RCC 7860 (cell line): ENCODE measurements at places on chromosomes 13 and 19.

GRCh38 chr13:20231839-20232555 lies at the start of gene GJB6:
TSS of gene GJB6 (minus strand) at chr13:20232319. CDS start at chr13:20223480, 8,839 bp downstream.
- DNase-seq, result no peak

GRCh38 chr13:111158136-111158805 lies 43.2 kb downstream of the ARHGEF7 start:
- DNase-seq, result no peak

DNA sequence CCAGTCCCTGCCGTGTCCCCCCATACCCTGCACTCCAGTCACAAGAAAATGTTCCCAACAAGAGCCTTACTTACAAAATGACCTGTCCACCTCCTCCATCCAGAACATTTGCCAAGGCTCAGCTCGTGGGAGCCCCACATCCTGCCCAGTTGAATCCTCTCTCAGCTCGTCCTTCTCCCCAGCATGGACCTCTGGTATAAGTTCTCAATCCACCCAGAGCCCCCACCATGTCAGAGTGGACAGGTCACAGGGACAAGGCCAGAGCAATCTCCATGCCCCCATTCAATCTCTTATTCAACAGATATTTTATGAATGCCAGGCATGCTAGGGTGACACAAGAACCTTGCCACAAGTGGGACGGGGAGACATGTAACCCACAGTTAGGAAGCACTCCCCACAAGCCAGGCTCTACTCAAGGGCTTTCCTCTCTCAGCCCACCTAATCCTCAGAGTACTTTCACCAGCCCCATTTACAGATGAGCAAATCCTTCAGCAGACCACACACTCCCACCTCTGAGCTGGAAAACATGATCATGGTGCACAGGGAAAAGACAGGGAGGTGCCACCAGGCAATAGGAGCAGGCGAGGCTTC lies 15.1 kb downstream of the DEDD2 start:
- no peak for DNase-seq

DNA sequence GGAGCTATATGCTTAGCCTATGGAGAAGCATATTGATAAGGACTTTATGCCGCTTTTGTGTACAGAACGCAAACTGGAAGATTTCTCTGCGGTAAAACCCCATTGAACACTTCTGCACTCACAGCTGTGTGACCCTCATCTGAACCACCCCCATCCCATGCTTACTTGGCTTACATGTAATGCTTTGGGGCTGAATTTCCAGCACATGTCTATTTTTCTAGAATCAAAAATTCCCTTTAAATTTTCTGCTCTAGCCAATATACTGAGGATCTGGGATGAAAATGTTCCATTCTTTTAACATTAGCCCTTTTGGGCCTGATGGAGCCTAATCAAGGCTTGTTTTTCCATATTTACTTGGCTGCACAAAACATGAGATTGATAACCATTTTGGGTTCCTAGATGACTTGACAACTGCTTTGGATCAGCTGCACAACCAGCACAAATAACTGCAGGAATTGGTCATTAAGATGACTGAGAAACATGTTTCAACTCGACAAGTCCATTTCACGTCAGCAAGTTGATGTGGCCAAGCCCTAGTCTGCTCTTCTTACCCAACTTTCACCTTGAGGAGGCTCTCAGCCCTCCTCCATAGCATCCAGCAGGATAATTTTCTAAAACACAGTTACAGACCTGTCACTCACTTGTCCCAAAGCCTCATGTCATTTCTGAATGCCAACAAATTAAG lies 52.4 kb downstream of the TNFSF11 start:
- DNase-seq, result no peak

- DNase-seq, result no peak
These were observed 113.3 kb upstream of the SPRY2 start for GRCh38 chr13:80454245-80454644.

DNA sequence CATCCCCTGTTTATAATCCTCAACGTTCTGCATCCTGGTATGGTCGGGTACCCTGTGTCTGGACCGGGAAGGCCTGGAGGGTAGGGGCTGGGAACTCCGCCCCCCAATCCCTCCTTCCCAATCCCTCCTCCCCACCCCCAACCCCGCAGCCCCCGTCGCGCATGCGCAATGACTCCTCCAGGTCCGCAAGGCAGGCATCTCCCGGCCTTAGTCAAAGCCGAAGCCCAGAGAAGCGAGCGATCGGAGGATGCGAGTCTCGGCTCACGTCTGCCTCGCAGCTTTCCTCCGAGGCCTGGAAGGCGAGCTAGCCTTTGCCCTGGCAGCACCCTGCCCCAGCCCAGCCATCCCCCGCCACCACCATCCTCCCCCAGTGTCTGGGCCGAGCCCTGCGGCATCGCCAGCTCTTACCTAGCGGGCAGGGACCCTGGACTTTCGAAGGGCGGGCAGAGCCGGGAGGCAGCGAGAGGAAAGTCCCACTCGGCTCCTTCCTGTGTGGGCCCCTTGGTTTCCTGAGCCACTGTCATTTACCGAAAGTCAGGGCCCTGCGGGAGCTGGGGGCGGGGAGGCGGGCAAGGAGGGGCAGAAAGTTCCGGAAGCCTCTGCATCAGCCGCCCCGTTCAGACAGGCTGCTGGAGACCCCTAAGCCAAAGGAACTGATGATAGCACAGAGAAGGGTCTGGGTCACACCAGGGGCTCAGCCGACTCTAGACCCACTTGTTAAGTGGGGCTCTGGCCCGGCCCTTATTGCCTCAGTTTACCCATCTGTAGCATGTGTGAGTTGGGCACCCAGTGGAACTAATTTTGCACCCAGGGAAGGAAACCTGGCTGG lies at the start of gene JAK3:
JAK3 (minus strand) TSS at position 445 of the 829 bp plus-strand sequence. CDS start 3,565 bp downstream, outside the sequence.
- no peak for DNase-seq

DNA sequence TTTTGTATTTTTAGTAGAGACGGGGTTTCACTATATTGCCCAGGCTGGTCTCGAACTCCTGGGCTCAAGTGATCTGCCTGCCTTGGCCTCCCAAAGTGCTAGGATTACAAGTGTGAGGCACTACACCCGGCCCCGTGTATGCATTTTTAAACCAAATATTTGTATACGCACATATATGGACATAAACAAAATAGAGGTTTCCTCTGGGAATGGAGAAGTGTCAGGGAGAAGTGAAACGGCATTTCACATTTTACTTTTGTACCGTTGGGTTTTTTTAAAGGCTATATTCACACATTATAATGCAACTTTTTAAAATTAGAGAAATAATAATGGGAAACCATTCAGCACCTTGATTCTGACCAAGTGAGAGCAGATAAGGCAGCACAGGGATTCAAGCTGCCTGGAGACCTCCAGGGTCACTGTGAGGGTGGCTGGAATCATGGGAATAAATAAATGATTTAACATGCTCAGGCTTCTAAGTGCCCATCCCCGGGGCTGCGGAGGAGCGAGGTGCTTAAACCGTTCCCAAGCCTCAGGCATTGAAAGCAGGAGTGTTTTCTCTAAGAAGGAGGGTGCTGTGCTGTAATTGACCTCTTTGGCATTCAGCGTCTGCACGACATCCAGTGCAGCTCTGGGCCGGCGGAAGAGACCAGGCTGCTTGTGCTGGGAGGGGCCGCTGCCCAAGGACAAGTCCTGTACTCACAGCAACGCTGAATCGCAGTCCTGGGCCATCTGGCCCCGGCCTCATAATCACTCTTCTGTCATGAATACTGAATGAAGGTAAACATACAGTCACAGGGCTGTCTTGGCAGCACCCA lies 24.7 kb downstream of the GPR42 start:
- no peak for DNase-seq

- DNase-seq, result no peak
These were observed 250.7 kb downstream of the KCTD12 start for GRCh38 chr13:76635232-76636230.

DNA sequence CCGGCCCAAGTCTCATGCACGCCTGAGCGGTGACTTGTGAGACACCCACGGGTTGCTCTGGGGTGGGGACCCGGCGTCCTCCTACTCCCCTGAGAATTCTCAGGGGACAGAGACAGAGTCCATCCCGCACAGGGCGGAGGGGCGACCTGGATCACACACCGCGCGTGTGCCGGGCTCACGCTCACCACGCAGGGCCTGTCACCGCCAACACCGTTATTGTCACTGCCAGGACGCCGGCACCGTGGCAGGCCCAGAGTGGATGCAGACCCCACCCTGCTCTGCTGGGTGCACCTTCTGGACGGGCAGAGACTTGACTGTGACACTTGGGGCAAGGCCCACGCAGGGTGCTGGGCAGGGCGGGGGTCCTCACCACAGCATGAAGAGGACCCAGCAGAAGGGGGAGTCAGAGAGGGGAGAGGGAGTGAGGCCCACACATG lies 16.2 kb downstream of the MOB3A start:
- no peak for DNase-seq

DNA sequence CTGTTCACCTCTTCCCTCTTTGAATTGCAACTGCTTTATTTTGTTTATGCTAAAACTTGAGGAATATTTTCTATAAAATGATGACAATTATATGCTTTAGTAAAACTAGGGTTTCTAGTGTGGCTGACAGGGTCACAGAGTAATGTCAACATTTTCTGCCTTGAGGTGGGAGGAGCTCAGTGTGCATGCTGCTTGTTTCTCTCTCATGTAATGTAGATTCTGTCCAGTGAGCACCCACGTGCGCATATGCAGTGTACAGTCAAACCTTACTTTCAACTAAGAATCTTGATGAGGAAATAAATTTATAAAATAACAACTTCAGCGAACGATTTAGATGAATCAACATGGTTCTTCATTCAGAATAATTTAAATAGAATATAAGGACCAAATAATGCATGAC lies 603.9 kb downstream of the PCDH17 start:
- DNase-seq, result no peak

- DNase-seq, result peak; percentile 60
These were observed 10.6 kb downstream of the RXFP2 start for GRCh38 chr13:31749929-31750328.

DNA sequence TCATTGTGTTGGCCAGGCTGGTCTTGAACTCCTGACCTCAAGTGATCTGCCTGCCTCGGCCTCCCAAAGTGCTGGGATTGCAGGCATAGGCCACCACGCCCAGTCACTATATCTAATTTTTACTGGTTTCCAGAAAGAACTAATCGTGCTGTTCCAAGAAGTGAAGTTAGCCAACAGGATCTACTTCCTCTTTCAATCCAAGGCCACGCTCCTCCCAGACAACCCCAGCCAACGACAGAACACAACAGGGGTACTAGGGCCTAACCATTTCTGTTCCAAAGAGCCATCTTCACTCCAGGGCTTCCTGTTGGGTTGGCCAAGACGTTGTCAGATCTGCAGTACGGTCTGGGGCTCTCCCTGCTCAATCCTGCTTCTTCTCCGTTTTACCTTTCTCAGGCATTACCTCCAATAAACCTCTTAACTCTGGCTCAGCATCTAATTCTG lies 7.0 kb upstream of the LSM14A start:
- DNase-seq, result no peak

DNA sequence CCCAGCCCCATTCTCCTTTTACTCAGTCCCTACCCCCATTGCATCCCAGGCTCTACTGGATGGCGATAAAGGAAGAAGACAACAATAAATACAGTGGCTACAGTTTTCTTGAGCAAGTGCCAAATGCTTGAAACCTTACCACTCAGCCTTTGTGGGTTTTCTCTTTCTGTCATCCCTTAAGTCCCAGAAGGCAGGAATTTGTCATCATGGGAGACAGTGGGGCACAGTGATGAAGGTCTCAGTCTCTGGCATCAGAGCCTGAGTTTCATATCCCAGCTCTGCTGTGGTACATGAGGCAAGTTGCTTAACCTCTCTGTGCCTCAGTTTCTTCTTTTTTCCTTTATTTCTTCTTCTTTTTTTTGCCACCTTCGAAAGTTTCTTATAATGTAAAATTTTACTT lies 5.1 kb upstream of the COMP start:
- no peak for DNase-seq

- DNase-seq, result peak; percentile 55
These were observed 15.9 kb upstream of the NOP53 start for GRCh38 chr19:47729468-47729798.

DNA sequence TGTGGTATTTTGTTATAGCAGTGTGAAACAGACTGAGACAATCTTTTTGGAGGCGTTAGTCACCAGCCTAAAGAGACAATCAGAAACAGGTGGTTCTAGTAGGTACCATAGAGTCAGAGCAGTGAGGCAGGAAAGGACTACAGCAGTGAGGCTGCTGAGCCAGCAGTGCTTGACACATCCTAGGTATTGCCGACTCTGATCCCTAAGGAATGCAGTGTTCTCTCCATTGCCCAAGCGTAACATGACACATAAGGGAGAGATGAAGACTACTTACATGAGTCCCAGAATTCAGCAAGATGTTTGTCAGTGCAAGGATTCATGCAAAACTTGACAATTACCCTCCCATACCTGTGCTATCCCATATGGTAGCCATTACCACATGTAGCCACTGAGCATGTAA lies 62.4 kb upstream of the XPO4 start:
- DNase-seq, result peak; percentile 84

DNA sequence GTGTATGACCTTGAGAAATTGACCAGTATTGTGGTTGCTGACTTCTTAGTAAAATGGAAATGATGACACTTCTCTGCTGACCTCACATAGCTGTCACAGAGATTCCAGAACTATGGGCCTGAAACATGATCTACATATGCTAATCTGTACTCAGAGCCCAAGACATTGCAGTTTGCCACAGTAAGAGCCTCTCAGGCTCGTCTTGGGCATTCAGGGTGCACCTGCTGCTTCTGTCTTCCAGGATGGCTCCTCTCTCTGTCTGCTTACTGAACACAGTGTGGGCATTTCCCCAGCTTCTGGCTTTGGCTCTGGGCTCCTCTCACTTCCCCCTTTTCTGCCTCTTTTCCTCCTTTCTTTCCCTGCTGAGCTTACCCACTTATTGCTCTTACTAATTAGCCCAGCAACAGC lies 22.3 kb upstream of the SLC46A3 start:
- no peak for DNase-seq

- no peak for DNase-seq
These were observed 265.7 kb upstream of the SLC10A2 start for GRCh38 chr13:103331924-103332323.

- peak; percentile 29 for DNase-seq
These were observed 195.5 kb downstream of the RGCC start for GRCh38 chr13:41652735-41653361.

DNA sequence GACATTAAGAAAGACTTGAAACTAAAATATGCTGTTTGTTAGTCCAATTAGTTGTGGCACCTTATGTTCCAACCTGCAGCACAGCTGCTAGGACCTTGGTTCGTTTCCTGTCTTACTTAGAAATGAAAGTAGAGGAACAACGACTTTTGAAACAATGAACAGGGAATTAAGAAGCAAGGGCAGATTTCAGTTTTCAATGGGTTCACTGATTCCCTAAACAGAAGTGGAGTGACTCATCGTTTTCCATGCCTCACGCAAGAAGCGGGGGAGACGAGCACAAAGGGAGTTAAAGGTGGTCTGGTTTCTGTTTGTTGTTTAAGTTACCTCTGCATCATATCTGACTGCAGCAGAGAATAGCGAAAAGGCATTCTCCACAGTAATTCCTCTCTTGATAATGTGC lies 44.8 kb downstream of the PHF11 start:
- DNase-seq, result no peak

DNA sequence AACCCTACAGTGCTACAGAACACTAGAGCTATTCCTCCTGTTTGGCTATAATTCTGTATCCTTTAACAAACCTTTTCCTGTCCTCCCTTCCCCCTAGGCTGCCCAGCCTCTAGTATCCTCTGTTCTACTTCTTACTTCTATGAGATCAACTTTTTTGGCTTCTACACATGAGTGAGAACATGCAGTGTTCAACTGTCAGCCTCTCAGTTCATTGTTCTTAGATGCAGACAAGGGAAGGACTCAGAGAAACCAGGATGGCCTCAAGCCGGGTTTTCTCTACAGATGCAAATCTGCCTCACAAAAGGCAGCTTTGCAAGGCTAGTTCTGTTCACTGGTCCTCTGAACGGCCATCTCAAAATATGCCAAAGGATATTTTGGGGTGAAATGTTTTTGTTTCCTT lies 18.4 kb downstream of the AMER2 start:
- no peak for DNase-seq

- DNase-seq, result no peak
These were observed 4.1 kb downstream of the IGFL4 start for GRCh38 chr19:46036744-46037128.
